ENCODE measurements at places on chromosomes 2 and 18.

DNA sequence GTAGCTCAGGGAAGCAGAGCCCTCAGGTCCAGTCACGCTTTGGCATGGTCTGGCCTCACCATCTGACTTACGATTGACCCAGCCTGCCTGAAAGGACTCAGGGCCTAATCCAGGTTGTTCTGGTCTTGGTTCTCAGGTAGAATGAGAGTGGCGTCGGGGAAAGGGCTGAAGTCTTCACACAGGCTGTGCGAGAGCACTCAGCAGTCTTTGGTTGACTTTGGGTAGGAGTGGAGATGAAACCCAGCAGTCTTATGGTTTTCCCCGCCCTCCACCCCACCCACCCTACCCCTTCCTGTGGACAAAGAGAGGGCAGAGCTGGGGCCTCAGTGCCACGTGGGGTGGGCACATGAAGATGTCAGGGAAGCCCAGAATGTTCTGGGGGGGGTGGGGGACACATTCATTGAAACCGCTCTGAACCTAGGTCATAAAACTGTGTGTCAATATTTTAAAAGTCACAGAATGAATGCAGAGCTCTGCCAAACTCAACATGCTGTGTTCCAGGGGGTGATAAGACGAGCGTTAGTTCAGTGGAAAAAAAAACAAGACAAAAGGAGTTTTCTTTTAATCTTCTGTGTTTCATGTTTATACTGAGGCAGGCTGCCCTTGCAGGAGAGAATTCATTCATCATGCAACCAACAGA lies 58.6 kb upstream of the ALPP start:
- DNase-seq, result no peak

GRCh38 chr2:65504201-65504600 lies 71.8 kb upstream of the SPRED2 start:
- DNase-seq, result no peak

GRCh38 chr2:58350484-58350883 lies 109.4 kb upstream of the FANCL start:
- DNase-seq, result no peak

DNA sequence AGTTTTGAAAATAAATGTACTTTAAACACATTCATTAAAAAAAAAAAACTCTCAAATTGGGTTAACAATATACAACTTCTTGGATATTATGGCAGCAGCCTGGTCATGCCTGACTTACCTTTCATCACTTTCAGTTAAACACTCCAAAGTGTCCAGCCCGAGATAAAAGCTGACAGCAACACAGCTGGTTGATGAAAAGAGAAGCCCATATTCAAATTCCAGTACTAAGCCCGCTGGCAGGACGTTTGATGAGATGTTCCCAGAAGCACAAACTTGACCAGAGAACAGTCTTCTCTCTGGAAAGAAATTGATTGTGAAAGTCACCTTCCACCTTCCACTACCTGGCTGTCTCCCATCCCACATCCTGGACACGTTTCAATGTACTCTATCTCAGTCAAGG lies 586.3 kb downstream of the TDRD15 start:
- no peak for DNase-seq

DNA sequence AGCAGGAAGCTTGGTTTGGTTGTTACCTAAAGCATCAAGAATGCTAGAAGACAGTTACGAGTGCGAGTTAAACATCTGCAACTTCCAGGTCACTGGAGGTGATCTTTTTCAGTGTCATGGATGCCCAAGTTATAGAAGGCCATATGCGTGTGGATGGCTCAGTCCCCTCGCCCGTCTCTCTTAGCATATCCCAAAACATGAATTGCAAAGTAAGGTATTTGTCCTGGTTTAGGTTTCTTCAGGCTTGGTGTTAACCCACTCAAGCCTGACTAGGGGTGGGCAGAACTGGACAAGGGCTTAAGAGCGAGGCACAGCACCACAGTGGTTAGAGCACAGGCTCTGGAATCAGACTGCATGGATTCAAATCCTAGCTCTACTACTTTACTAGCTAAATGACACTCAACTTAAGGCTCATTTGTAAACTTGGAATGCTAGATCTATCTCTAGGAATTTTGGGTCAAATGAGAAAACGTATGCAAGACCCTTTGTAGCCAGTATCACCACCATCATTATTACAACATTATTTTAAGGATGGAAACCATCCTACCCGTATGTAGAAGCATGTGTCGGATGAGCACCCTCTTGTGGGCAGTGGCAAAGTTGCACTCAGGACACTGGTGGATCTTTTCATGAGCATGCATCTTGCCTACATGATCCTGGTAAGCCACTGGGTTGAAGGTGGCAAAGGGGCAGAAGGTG lies 11.2 kb downstream of the ZNF142 start:
- DNase-seq, result no peak

DNA sequence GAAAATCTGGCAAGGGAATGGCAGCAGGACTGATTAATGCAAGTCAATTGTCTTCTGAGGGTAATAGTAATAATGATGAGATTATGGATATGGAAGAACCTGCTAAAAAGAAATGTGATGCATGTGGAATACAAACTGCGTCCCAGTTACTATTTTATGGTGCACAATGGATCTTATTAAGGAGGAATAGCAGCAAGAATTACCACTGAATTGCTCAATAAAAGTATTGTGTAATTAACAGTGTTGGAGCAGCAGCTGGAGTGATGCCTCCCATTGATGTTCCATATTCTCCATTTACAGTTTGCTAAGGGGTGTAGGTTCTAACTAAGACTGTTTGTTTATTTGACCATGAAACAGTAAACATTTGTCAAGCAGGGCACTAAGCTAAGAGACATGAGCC lies 167.9 kb downstream of the HRH4 start:
- DNase-seq, result no peak

DNA sequence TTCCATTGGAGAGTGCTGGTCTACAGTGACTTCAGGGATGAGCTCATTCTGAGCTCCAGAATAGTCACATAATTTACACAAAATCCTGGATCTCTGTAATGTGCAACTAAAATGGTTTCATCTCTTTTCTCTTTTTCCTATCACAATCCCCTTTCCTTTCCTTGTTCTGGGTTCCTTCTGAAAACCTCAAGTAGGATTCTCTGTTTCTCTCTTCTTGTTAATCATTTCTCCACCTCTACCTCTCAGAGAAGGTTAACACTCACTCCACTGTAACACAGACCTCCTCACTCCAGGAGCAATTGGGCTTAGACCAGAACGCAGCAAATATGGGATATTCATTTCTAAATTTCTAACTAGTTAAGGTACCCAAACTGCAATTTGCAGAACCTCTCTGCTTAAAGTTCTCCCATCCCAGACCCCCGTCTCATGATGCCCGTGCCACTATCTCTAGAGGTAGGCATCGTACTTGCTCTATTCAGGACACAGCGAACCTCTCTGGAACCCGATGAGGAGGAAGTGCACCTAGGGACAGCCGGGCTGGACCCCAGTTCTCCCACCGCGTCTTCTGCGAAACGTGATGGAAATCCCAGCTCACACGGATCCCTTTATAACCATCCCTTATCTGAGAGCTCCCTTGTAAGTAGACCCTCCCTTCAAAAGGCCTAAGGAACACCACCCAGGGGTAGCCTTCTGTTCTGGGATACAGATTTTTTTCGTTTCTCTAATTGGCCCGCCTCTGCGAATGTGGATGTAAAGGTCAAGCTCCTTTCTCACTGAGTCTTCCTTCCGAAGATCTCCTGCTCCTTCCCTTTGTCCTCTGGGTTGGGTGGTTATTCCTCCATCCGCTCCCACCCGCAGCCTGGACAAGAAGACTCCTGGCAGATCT lies 1.3 kb downstream of the FOXI3 start:
- no peak for DNase-seq

GRCh38 chr2:157426477-157426994 lies 17.4 kb downstream of the CYTIP start:
- DNase-seq, result no peak

- no peak for DNase-seq
Measured at GRCh38 chr2:9655441-9656269, 24.9 kb upstream of the YWHAQ start.

- DNase-seq, result no peak
Measured at GRCh38 chr2:1422131-1422530, 8.9 kb downstream of the TPO start.

DNA sequence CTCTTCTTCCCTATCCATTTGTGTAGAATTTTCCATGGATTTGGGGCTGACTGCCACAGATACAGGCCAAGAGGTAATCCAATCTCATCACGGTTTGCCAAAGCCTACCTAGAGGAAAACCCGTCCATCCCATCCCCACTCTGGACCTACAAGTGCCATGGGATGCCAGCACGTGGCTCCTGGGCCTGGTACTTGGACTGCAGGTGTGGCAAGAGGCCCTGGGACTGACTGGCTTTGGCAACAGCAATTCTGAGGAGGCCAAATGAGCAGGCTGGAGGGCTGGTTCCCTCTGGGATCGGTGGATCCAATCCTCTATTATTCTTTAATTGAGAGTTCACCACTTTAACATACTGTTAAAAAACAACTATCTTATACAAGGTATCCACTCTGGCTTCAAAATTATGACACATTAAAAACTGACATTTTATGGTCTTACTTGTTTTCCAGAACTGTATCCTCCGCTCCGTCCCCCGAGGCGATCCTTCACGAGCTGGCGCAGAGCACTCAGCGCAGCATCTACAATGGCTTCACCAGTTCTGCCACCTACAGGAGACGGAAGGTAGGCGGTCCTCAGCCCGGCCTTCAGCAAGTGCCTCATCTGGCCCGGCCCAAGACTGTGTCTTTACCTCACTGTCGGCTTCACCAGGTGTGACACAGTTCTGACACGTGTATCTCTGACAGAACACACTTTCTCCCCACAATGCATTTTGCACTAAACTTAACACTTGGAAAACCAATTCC lies 19.8 kb downstream of the PDIA6 start:
- DNase-seq, result no peak

DNA sequence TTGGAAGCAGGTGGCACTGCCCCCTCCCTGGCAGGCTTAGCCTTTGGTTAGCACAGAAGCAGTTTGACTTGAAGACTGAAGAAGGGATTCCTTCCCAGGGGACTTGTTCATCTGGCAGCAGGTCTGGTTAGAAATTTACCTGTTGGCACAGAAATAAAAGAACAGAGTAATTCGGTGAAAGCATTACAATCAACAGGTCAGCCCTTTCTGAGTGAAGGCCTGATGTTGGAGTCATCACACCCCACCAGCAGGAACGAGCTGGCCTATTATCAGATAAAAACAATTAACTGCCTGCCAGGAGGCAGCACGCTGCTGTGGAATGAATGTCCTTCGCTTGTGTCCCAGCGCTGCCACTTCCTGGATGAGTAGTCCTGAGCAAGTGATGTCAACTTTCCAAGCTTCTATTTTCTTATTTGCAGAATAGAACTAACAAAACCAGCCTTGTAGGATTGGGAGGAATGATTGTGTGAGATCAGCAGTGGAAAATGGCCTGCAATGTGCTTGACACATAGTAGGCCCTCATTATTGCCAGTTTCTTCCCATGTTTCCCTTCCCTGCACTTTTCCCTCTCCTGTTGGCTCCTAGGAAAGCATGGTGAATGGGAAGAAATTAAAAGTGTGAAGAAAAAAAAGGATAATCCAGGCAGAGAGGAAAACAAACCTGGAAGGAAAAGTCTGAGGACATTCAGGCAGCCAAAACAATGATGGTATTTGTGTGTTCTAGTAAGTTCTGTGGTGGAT lies 29.0 kb downstream of the LGALSL start:
- no peak for DNase-seq

- DNase-seq, result no peak
Measured at GRCh38 chr18:3605486-3605952, 155.5 kb downstream of the TGIF1 start.

GRCh38 chr2:176063958-176064357 lies 19.8 kb downstream of the EVX2 start:
- DNase-seq, result peak; percentile 36

DNA sequence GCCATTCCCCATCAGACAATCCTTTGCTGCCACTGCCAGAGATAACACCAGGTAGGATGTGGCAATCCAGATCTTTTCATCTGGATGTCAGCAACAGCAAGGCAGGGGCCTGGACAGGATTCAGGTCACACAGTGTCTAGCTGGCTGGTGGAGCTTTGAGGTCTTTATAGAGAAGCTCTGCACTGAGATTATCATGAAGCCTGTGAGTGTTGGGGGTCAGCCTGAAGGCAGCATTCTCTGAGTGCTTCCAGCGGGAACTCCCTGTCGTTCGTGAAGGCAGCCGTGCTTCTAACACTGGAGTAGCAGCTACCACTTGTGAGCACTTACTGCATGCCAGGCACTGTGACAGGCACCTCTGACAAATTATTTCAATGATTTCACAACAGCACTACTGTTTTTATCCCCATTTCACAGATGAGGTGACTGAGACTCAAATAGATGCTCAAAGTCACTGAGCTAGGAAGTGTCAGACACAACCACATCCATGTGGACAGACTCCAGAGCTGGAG lies 85.7 kb downstream of the SEMA4F start:
- DNase-seq, result no peak

GRCh38 chr2:120583851-120584570 lies 151.7 kb upstream of the GLI2 start:
- no peak for DNase-seq

DNA sequence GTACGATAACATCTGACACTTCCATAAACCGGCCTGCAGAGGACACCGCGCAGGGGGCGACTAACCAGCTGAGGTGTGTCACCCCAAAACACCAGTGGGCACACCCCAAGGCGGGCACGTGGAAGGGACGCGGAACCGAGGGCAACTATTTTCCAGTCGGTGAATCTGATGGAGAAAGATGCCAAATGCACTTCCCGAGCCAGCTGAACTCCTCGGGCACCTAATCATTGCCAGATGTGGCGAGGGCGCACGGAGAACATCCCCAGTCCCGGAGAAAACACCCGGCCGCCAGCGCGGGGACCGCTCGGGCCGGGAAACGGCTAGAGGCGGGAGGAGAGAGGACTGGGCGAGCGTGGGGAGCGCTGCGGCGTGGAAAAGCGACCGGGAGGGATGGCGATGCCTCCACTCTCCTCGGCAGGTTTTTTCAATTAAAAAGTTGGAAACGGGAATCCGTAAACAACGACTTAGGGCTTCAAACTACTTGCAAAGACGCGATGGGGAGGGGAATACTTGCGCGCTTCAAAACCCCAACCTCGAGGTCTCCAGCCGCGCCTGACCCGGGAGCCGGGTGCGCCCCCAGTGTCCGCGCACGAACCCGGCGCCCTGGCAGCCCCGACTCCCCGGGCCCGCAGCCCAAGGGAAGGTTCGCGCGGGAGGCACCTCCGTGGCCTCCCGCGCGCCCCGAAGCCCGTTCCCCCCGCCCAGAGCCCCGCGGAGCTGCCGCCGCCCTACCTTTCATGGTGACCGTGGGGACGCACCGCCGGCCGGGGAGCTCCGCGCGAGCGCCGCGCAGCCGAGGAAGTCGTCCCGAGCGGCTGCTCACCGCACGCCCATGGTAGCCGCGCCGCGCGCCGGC lies 497 bp downstream of the COLEC12 start:
- DNase-seq, result no peak

- no peak for DNase-seq
Measured at GRCh38 chr2:160968183-160968582, 192.0 kb upstream of the TANK start.

GRCh38 chr18:24018299-24018886 lies 3.8 kb downstream of the TTC39C start:
- no peak for DNase-seq
